NCI-H1417 (cell line): ENCODE measurements at places on chromosomes 1 and 21.
A peak's percentile ranks its signal among the peaks of the same experiment; 100 is the strongest.

- no peak for DNase-seq
Measured at GRCh38 chr1:2547210-2548067, 8.7 kb upstream of the TNFRSF14 start.

- no peak for DNase-seq
Measured at GRCh38 chr1:78410643-78411042, 80.1 kb upstream of the PTGFR start.

- no peak for DNase-seq
Measured at GRCh38 chr1:100524355-100524754, 13.6 kb upstream of the GPR88 start.

DNA sequence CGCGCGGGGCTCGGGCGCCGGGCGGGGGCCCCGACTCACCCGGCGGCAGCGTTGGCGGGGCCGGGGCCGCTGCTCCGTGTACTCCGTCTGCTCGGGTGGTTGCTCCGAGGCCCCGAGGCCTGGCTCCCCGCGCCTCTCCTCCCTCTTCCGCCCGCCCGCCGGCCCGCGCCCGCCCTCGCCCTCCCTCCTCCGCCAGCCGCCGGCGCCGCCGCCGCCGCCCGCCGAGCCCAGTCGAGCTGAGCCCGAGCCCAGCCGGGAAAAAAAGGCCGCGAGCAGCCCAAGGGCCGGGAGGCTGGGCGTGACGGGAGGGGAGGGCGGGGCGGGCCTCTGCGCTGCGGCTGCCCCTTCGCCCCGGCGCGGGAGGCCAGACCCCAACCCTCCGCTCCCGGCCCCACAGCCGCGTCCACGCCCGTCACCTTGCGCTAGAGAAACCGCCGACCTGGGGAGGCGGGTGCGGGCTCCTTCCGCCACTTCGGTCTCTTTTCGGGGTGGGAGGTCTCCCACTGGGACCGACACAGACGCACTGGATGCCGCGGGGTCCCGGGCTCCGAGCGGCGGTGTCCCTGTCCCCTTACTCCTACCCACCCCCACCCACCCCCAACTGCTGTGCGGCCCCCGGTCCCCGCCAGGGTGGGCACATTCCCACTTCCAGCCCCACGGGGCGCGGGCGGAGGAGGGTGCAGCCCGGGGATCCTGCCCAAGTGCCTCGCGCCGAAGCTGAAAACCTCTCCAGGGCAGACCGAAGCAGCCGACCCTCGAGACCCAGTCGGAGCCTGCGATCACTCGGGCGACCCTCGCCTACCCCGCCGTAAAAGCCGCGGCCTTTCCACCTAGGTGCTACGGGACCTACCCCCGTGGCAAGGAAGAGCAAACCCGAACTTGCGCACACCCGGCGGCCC, at the start of gene CERS2:
Gene CERS2, minus strand, starts transcription at position 256 of the 899 bp plus-strand sequence. CDS start 5,745 bp downstream, outside the sequence.
- peak; percentile 89 for DNase-seq

DNA sequence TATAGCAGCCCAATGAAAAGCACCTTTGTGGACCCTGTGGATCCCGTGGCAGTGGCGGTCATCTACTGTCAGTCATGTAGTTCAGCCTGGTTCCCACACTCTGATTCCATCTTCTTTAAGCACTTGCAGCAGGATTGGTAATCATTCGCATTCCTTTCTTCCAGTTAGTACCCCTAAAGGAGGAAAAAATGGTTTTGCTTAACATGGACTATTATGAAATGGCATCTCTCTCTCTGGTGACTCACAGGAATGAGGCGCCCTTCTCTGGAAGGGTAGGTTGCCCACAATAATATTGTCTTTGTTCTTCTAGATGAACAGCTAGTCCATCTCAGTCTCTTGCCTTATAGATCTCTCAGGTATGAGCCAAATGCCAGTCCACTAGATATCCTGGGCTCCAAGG, 127.9 kb upstream of the MROH9 start:
- DNase-seq = no peak

DNA sequence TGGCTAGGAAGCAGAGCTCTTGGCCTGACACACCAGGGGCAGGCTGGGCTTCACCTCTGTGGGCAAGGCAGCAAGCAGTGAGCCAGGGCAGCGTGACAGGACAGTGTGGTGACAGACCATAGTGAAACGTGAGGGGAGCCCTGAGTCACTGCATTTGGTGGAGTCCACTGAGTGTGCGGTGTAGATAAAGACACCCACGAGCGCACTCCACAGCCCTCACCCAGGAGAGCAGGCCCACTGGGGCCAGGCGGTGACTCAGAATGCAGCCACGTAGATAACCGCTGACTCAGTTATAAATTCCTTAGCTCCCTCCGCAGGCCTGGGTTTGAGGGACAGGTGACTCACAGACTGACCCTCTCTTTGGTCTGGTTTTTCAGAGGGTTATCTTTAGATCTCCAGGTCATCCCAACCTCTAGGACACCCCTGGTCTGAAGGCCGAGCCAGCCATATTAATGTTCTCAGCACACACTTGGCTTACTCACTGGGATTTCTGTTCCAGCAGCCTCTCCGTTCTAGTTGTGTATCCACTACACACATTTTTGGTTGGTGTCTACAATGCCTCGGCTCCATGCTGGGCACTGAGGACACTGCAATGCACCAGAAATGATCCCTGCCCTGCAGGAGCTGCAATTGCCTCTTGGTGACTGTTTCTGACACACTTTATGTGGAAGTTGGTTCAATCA, 90.2 kb upstream of the TSPAN2 start:
- DNase-seq = no peak

DNA sequence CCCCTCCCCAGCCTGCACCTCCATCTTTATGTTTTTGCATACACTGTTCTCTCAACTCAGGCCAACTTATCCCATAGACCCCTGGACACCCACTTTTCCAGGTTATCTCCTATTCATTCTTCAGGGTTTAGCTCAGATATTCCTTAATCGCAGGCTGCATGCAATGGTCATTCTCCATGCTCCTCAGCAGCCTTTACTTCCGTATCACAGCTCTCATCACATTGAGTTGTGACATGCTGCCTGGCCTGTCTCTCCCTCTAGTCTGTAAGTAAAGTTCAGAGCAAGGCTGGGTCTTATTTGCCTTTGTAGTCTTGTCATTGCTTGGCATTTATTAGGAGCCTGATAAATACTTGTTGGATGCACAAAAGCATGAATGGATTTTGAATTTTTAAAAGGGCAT, 6.9 kb downstream of the DNAJC6 start:
- DNase-seq = no peak

DNA sequence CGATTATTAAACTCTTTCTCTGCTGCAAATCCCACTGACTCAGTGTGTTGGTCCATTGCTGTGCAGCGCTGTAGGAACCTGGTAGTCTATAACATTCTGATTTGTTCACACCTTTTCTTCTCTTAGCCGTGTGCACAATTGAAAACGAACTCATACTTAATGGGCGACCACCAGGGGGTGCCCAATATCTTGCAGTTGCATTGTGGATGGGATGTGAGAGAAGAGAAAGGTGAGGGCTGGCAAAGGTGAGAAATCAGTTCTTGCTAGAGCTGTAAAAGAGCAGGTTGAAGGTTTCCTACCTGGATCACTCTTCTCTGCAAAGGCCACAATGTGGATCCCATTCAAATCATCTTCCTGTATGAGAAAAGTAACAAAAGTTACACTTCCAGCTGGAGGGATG, 51.0 kb downstream of the CASQ2 start:
- DNase-seq = peak; percentile 26

DNA sequence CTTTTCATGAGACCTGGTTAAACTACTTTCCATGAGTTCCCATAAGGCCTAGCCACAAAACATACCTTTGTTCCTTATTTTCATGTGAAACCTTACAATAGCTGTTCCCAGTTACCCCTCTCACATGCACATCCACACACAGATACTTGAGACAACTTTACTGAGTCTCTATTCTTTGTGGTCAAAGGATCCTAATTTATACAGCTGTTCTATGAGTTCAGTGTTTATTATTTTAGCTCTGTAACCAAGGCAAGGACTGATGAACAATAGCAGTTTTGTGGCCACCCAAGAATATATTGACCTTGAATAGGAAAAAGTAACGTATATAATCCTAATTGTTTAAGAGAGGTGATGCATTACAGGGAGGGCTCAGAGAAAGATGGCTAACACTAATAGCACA, 160.5 kb upstream of the CACYBP start:
- DNase-seq = no peak

DNA sequence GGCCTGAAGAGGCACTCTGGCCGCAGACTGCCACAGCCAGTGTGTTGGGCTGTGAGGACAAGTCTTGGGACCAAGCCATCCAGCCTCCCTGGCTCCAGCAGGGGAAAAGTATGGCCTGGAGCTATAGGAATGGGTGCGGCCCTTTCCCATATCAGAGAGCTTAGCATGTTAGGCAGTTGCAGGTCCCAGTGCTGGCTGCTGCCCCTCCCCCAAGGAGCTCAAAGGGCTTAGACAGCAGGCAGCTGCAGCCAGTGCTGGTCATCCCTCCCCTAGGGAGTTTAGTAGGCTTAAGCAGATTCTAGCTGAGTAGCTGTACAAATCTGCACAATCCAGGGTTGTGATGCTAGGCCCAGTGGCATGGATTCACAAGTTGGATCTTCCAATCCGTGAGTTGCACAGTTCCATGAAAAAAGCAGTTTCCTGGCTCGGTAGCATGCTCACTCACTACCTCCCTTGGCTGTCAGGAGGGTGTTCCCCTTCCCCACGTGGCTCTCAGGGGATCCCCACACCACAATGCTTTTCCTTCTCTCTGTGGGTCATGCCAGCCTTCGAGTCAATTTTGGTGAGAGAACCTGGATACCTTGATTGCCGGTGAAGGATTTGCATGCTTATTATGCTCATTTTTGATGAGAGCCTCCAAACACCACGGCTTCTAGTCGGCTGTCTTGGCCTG, 1490.8 kb downstream of the BRINP3 start:
- DNase-seq = no peak
